ENCODE measurements at places on chromosomes 2 and 18. TPM values are rescaled to one million over a fixed set of nuclear protein-coding genes. Genes with fewer than 3 reads are reported as not detected.

The CXCR1 gene
- not detected for total RNA-seq

The AFTPH gene
- 37.1 TPM for total RNA-seq

The GTF2A1L gene
- total RNA-seq: 0.11 TPM

The NAT8 gene
- total RNA-seq: not detected

The INHBB gene
- not detected for total RNA-seq

The FLACC1 gene
- 1.4 TPM for total RNA-seq

The C1GALT1C1L gene
- total RNA-seq: 0.50 TPM

The CLEC4F gene
- total RNA-seq: not detected

The LYPD1 gene
- total RNA-seq: 0.22 TPM

The CENPA gene
- 7.7 TPM for total RNA-seq

Data from uterine smooth muscle cell (primary cell).